ENCODE measurements at places on chromosomes 4 and X.

GRCh38 chr4:124642846-124643245 lies 69.7 kb downstream of the ANKRD50 start:
- DNase-seq, result no peak

DNA sequence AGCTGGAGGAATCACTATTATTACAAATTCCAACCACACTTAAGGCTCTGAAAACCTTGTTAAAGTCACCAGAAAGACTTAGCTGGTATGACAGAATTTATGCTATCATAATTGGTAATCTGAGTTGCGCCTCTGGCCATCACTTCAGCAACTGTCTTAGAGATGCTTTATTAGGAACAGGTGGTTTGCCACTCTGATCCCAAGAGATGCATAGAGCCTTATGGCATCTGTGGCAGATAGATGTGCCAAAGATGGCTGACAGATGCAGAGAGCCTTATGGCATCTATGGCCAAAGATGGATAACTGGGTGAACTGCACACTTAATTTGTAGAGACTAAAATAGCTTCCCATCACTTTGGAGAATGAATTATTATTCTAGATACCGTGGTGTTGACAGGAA lies 32.3 kb upstream of the PLAC8 start:
- DNase-seq, result no peak

DNA sequence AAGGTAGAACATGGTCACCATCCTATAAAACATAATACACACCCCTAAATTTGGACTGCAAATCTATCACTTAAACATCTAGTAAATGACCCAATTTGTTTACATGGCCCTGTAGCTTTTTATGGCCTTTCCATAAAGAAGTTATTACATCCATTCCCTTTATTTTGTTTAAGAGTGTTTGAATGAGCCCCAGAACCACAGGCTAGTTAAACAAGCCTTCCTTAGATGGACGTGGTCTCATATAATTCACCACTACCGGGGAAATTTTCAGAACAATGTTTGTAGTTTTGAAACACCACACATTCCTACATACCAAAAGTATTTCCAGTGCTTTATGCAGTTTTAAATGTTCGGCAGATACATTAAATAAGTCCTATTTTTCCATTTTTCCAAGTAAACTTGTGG lies 12.3 kb downstream of the PDGFC start:
- no peak for DNase-seq

DNA sequence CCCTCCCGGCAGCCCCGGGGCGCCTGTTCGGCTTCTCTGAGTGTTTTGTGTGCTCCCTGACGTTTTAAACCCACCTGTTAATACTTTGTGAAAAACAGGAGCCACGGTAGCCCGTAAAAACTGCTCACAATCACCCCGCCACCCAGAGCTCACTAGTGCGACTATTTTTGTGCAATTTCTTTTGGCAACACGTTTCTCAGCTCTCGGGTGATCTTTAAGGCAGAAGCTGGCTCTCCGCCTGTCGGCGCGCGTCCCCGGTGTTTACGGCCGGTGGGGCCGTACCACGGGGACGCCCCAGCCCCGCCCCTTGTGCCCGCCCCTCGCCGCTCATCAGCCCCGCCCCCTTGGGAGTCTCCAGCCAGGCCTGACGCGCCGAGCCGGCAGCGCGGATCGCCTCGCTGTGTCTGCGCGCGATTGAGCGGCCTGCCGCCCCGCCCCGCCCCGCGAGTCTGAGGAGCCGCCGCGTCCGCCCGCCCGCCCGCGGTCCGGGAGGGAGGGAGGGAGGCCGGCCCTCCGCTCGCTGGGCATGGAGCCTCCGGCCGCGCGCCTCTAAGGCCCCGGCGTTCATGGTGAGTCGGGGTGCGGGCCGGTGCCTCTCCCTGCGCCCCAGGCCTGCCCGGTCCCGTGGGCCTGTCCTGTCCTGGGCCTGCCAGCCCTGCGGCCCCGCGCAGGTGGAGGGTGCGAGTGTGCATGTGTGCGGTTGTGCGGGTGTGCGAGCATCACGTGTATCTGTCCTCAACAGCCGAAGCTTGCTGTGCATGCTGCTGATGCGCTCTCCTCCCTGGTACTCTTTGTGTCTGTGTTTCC lies 56.2 kb upstream of the TADA2B start:
- DNase-seq, result peak; percentile 82

DNA sequence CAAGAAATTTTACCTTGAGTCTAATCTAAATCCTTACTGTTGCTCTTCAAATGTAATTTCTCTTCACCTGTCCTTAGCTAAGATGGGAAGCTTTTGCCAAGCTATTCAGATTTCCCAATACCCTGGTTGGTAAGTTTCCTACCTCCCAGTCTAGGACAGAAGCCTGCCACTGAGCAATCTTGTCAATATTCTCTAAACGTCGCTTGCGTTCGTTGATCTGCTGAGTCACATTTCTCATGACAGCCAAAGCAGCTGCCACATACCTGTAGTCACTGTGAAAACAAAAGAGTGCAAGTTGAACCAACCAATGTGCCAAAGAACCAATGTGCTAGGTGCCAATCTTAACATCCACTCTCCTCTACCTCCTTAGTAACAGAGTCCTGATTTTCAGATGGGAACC lies 111.1 kb downstream of the ARHGEF9 start:
- no peak for DNase-seq

DNA sequence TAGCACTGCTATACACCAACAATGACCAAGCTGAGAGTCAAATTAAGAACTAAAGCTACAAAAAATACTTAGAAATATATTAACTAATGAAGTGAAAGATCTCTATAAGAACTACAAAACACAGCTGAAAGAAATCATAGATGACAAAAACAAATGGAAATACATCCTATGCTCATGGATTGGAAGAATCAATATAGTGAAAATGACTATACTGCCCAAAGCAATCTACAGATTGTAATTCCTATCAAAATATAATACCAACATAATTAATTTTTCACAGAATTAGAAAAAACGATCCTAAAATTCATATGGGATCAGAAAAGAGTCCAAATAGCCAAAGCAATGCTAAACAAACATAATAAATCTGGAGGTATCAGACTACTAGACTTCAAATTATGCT lies 87.8 kb downstream of the STARD8 start:
- no peak for DNase-seq

DNA sequence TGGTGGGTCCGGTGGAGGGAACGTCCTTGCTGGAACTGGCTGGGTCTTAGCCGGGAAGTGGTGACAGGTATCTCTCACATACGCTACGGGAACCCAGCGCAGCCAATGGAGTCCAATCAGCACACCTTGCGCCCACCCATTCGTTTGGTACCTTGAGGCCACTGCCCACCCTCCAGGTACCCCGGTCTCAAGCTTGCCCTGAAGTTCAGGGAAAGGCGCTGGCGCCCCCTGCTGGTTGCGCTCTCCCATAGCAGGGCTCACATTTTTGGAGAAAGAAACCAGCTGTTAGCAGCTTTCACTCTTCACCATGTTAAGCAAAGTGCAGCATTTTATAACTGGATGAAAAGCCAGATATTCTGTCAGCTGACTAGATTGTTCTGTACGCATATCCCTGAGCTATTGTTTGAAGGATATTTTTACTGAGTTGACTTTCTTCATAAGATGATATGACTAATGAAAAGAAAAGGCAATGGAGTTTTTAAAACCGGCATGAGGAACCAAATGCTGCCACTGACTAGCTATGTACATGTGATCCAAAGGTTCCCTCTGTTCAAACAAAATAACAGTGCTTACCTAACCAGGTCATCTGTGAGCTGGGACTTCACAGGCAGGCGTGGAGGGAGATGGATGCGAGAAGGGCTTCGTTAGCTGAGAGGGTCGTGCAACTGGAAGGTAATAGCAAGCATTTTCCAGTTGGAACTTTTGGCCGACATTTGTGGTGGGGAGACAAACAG lies 43.7 kb downstream of the OTOP1 start:
- DNase-seq, result peak; percentile 5

GRCh38 chr4:74123065-74123728 lies 24.2 kb upstream of the CXCL2 start:
- no peak for DNase-seq

GRCh38 chrX:110180176-110180927 lies 137.5 kb downstream of the AMMECR1 start:
- no peak for DNase-seq

- no peak for DNase-seq
Measured at GRCh38 chr4:156190615-156191014, 236.9 kb upstream of the CTSO start.

- DNase-seq, result no peak
Measured at GRCh38 chr4:29309050-29309449, 1411.1 kb upstream of the PCDH7 start.

- no peak for DNase-seq
Measured at GRCh38 chr4:116590648-116591047, 494.7 kb downstream of the TRAM1L1 start.

GRCh38 chrX:30504309-30504708 lies 73.3 kb downstream of the TASL start:
- peak; percentile 33 for DNase-seq

DNA sequence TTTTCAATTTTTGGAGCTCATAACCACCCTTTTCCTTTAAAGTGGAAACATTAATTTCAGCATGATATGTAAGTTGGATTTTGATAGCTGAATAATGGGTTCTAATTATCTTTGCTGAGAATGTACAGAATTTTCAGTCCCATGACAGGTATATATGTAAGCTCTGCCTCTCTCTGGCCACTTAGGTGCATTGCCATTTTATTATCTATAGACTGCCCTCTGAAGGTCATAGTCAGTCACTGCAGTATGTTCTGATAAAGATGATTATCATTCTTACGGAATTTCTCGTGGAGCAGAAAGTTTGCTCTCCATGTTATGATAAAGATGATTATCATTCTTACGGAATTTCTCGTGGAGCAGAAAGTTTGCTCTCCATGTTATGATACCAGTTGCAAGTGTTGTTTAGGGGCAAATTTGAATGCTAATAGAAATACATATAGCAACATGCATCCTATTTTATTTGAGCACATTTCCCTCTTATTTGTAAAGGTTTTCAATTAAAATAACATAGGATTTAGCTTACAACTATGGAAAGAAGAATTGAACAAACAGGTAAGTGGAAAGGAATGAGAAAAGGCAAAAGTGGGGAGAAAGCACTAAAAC lies 10.4 kb downstream of the AFP start:
- DNase-seq, result peak; percentile 89

DNA sequence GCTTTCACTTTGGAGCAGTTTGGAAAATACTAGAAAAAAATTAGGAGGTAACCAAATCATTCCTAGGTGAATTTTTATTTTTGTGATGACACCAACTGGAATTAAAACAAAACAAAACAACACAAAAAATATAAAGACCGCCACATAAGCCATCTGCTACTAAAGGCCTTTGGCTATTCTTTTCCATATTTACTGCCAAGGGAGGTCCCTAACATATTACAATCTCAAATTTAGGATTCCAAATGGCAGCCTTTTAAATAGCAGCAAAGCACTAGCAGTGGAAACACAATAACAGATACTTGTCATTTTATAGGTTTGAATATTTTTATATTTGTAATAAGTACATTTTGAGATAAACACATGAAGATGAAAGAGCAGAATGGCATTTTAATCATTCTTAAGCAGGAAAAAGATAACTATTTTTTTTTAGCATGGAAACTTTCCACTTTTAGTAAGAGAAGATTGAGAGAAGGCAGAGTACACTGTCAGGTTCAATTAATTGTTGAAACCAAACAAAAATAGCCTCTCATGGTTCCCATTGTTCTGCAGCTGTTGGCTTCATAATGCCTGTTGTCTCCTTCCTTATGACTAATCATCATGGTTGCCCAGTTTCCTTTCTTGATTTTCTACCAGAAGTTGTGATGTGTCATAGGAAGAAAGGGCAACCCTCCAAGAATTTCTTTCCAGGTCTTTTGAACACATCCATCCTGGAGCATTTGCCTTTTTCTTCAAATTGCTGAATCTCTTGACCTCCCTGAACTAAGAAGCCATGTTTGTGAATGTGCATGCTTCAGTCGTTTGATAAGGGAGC lies 219.0 kb upstream of the EMCN start:
- no peak for DNase-seq

GRCh38 chr4:107349266-107349665 lies 313.2 kb upstream of the DKK2 start:
- DNase-seq, result no peak

DNA sequence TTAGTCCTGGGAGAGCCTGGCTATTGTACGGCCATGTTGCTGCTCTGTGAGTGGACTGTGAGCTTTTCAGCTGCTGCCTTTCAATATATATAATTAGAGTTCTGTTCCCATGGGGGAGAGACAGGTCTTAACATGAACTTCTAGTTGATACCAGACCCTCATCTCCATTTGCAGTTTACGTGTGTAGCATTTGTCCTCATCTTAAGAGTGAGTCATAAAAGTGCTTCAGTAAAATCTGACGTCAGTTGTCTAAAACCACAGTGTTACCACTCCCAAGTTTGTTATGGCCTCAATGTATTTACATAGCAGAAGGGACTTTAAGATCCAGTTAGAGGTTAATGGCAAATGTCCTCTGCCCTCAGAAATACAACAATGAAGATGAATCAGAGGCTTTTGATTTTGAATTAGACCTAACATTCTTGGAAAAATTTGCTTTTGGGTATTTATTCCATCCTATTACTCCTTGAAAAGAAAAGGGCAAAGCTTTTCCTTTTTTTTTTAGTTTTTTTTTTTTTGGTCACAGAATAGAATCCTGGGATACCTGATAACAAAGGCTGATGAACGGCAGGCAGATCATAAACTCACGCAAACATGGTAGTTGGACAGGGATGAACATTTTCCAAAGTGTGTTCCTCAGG lies 38.6 kb downstream of the PHOX2B start:
- DNase-seq, result no peak

GRCh38 chr4:76616526-76616925 lies 181.5 kb downstream of the SHROOM3 start:
- DNase-seq, result no peak

GRCh38 chrX:131633285-131633917 lies 89.5 kb downstream of the OR13H1 start:
- DNase-seq, result peak; percentile 36

- DNase-seq, result no peak
Measured at GRCh38 chr4:158121161-158121579, 51.7 kb downstream of the GASK1B start.

DNA sequence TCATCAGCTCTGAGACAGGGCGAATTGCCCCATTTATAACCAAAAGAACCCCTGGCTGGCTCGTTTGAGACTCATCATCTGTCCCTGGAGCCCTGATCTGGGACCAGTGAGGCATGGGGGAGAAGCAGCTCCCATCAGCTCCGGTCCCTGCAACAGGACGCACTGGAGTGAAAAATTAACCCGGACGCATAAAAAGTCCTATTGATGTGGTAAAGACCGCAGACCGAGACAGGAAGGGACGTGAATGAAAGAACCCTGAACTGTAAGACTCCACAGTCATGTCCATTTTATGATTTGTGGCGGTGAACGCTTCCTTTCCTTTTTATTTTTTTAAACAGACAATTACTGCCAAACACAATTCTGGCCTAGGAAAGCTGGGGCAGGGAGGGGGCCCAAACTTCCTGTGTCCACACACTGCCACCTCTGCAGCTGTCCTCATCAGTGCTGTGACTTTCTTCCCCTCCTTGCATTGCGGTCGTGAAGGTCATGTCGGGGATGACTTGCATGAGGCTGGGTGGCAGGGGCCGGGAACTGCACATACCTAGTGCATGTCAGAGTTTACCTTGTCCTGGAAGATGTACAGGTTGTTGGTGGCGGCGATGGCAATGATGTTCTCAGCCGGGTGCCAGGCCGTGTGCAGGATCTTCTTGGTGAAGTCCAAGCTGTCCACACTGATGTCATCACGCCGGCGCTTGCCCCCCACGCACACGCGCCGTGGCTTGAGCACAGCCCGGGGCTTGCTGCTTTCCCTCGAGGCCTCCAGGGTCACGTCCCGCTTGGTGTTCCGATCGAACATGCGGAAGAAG lies 53.3 kb downstream of the WFS1 start:
- no peak for DNase-seq

- no peak for DNase-seq
Measured at GRCh38 chr4:156829201-156829873, 142.3 kb downstream of the PDGFC start.

- no peak for DNase-seq
Measured at GRCh38 chr4:8882239-8882638, 10.6 kb upstream of the HMX1 start.

- no peak for DNase-seq
Measured at GRCh38 chrX:109987884-109988283, 15.0 kb upstream of the TMEM164 start.
